ENCODE measurements at places on chromosomes 11 and 22.

- no peak for DNase-seq
Observed at GRCh38 chr11:84227970-84228665, 942.0 kb upstream of the CCDC90B start.

DNA sequence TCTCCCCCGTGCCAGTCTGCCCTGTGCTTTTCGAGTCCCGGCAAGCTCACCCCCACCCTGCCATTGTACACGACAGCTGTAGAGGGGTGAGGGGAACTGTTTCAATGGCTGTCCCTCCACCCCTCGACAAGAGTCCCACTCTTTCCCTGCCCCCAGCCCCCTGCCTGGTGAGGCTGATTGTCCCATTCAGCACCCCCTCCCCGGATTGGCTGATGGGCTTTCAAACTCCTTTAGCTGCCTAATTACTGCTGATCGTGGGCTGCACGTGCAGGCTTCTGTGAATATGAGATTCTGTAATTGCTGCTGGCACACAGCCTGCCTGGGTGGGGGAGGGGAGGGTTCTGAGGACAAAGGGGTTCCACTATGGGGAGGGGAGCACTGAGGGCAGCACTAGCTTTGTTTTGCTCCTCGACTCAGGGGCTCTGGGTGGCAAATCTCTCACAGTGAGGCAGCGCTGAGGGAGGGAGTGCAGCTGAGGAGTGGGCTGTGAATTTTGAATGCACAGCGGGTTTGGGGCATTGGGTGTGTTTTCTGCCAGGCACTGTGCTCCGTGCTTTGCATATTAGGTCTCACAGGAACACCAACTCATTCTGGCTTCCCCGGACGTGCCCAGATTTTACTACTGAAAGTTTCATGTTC is 42.6 kb upstream of the ACCSL start:
- no peak for DNase-seq

DNA sequence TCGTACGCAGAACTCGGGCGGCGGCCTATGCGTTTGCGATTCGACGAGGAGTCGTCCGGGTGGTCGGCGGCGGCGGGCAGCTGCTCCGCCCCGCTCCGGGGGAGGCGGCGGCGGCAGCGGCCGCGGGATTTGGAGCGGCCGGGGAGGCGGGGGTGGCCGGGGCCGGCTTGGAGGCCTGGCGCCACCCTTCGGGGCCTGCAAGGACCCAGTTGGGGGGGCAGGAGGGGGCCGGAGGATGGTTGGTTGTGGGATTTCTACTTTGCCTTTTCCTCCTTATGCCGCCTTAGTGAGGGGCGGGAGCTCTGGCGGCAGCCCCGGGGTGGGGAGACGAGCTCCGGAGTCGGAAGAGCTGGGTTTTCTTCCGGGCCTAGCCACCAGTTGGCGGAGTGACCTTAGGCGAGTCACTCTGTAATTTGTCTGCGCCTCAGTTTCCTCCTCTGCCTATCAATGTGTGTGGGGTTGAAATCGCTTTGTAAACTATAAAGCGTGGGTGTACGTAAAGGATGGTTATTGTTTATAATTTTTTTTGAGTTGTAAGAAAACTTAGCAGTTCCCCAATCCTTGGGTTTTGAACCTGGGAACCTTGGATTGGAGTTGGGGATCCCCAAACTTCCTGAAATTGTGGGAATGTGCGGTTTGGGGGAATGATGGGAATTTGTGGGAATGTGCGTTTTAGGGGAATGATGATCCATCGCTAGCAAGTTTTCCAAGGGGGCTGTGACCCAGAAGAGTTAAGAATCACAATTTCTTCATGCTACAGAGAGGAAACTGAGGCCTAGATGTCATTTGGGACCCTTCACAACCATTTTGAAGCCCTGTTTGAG is 679 bp downstream of the TUG1 start:
- peak; percentile 49 for DNase-seq

DNA sequence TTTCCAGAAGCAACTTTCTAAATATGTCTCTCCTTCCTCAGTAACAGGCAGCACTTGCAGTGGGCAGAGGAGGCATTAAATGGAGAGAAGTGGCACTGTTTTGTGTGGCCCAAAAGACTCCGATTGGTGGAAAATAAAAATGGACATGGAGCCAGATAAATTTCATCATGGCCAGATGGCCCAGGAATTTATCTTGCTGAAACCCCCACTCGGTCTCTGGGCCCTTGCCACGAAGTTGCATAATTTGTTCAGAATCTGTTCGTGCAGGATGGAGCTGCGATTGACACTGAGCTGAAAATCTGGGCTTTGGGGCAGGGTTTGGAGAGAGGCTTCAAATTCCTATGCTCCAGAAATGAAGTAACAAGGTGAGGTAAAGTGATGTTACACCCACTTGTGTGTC is 65.5 kb downstream of the C11orf91 start:
- DNase-seq: peak; percentile 62

- DNase-seq: no peak
Observed at GRCh38 chr11:30917266-30917665, 331.1 kb upstream of the MPPED2 start.

GRCh38 chr11:111347723-111348115 is 31.4 kb downstream of the POU2AF1 start:
- peak; percentile 45 for DNase-seq

- no peak for DNase-seq
Observed at GRCh38 chr11:37755521-37755920, 1157.5 kb upstream of the RAG2 start.

- DNase-seq: peak; percentile 71
Observed at GRCh38 chr11:105144887-105145286, 5.3 kb upstream of the CARD18 start.

GRCh38 chr22:44330188-44330743 is 17.5 kb upstream of the SHISAL1 start:
- no peak for DNase-seq

DNA sequence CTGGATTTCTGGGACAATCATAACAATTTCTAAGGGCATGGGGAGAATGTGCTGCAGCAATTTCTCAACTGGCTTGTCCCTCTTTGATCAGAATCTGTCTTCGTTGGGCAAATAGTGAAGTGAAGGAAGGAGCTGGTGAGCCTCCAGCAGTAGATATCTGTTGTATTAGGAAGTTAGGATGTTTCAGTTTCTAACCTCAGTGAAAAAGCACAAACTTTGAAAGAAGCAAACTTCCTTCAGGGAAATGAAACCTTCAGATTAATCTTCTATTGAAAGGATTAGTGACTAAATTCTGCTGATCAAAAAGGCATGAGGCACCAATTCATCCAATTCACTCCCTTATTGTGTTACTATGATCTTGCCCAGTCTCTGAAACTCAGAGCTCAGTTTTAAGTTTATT is 24.3 kb downstream of the LMO2 start:
- DNase-seq: no peak

All from EL (cell line).